Ascending aorta (tissue), 2 donors: ENCODE measurements at places on chromosomes 12 and 14. TPM values are rescaled to one million over a fixed set of nuclear protein-coding genes. Genes with fewer than 3 reads are reported as not detected.

DNA sequence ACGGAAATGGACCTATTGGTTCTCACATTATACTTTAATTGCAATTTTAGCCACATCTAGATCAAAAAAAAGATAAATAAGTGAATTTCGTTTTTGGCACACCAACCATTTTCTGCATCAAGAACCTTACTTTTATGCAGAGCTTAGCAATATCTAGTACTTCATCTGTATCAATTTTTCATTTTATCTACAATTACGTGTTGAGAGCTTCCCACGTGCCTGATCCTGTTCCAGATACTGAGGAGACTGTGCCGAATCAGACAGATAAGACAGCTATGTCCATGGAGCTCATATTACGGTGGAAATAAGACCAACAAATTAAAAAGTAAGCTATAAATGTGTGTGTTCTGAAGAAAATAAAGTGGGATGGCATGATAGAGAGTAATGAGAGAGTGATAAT is 101.6 kb downstream of the MGAT4C start:
- no peak for DNase-seq

- DNase-seq = no peak
Measured at GRCh38 chr14:56147986-56148901, 30.0 kb downstream of the PELI2 start.

DNA sequence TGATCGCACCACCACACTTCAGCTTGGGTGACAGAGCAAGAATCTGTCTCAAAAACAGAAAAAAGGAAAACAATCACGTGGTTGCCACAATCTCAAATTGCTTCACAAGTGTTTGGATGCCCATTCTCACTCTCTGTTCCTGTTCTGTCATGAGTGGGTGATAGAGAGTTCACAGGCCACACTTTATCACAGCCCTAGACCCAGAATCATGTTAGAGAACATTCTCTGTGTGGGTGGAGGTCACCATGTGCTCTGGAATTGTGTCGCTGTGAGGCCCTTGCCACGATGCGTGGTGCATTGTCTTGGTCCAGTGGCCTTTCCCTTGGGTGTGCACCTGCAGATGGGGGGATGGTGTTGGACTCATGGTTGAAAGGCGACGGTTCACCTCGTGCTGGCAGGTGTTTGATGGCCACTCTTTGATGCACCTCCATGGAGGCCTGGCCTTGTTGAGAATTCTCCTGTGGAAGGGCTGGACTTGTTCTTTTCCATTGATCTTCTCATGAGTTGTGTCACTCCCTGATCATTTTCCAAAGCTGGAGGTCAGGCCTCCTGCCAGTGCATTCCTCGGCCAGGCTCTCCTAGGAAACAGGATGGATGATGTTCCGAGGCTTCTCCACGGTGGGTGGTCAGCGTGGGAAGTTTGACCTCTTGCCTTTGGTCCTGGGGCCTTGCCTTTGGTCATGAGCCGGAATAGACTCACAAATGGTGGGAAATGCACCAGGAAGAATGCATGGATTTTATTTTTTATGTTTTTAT is 91.9 kb downstream of the SLC24A4 start:
- DNase-seq = no peak

GRCh38 chr12:131754184-131754583 is 43.3 kb downstream of the SFSWAP start:
- DNase-seq = no peak

- DNase-seq = no peak
Measured at GRCh38 chr12:89319122-89319521, 33.2 kb downstream of the DUSP6 start.

The BCL11B gene
- 0.85 TPM for total RNA-seq

The KLRD1 gene
- total RNA-seq = 0.11 TPM

The SPIC gene
- not detected for total RNA-seq

- DNase-seq = no peak
Measured at GRCh38 chr14:75519826-75520728, 2.2 kb upstream of the BATF start.

The LRRC10 gene
- total RNA-seq = not detected

The KCNK13 gene
- not detected for total RNA-seq

DNA sequence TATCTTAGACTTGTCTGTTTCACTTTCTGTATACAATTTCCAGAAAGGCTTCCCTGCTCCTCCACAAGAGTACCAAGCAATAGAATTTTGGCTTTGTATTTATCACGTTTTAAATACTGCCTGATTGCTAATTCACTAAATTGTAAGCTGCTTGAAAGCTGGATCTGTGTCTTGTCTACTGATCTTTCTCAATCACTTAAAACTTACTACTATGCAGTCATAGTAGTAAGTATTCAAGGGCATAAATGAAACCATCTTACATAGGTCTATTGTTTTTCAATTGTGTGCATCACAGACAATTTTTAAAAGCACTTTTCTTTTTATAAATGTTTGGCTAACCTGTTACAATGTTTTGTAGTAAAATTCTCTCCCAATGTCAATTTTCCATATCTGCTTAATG is 1.2 kb upstream of the GLIPR1L2 start:
- no peak for DNase-seq

The EML1 gene
- total RNA-seq = 28.3 TPM

The AQP6 gene
- total RNA-seq = not detected

The FGD6 gene
- total RNA-seq = 2.0 TPM

GRCh38 chr14:96713426-96713825 is 83.8 kb upstream of the VRK1 start:
- no peak for DNase-seq

The FSCB gene
- total RNA-seq = not detected

DNA sequence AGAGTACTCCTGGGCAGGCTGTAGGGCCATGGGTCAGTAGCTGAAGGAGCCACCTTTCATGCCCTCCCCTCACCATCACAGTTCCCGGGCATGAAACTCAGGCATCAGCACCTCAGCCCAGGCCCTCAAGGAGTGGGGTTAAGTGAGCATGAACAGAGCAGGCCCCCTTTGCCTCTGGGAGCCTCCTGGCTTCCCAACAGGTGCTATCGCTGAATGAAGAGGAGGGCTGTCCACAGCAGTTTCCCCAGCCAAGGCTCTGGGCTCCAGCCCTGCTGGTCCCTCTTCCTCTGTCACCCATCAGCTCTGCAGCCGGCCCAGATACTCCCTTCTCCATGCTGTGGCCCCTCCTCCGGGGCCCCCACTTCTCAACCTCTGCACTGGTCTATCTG is 184.3 kb downstream of the ZFP36L1 start:
- no peak for DNase-seq

DNA sequence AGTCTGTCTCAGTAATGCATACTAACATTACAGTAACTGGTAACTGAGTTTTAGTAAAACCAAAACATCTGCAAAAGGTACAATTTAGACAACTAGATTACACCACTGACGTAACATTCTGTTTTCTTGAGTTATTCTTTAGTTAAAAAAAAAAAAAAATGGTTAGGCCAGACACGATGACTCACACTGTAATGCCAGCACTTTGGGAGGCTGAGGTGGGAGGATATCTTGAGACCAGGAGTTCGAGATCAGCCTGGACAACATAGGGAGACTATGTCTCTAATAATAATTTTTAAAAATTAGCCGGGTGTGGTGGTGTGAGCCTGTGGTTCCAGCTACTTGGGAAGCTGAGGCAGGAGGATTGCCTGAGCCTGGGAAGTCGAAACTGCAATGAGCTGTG is 34.1 kb downstream of the AP5M1 start:
- no peak for DNase-seq

The FGF6 gene
- total RNA-seq = not detected

The NFATC4 gene
- 58.9 TPM for total RNA-seq

DNA sequence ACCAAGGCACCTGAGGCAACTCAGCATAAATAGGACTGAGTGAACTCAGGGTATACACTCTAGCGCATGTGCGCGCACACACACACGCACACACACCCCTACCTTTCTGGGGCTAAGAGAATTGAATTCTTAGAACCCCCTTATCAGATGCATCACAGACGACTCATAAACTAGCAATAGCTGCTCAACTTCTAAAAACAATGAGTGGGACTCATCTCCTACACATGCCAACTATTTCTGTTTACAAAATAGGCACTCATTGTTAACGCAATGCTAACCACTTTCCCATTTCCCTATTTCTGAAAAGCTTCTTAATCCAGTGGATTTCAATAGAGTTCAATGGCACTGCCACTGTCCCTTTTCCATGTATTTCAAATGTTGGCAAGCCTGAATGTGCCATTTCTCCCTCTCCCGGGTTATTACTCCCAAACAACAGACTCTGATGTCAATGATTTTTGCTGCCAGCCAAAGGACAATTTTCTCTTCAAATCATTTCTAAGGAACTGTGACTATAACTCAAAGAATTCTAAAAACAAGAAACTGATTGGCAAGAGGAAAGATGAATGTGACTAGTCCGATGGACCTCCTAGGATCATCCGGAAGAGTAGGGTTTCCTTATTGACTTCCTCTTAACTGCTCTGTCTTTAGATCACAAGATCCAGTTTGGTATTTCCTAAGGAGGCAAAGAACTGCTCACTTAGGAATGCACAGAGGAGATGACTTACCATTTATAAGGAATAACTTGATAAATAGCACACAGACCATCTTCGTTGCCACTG is 48.8 kb downstream of the SLC38A1 start:
- no peak for DNase-seq

The SDR9C7 gene
- not detected for total RNA-seq

DNA sequence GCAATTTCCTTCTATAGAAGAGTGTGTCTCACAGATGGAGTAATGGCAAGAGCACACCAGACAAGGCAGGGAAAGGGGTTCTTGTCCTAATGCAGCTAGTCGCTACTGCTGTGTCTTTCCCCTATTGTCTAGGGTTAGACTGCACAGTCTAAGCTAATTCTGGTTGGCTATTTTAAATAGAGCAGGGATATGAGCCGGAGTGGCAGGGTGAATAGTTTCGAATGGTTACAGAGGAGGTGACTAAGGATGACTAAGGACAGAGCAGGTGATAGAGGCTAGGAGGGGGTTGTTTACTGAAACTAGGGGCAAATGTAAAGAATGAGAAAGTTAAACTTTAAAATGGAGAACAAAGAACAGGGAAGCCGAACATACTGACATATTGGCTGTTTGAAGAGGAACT is 25.6 kb upstream of the CPNE8 start:
- no peak for DNase-seq

DNA sequence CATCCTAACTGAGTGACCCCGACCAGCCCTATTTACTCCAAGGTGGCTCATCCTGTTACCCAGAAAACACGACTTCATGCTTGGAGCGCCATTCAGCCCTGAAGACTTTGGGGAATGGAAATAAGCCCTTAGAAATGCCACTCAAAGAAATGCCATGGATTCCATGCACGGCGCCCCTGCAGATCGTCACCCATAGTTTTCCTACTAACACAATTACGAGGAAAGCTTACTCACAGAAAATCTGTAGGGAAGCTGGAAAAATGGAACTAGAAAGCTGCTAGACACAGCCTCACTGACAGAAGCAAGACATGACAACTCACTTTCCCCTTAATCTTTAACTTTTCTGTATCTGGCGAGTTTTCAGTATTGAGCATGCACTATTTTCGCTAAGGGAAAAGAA is 19.5 kb downstream of the NUAK1 start:
- DNase-seq = no peak

GRCh38 chr14:56378475-56378877 is 201.1 kb upstream of the TMEM260 start:
- peak; percentile 74 for DNase-seq

- no peak for DNase-seq
Measured at GRCh38 chr12:21129906-21130305, 1.1 kb upstream of the SLCO1B1 start.

The CFAP54 gene
- not detected for total RNA-seq

DNA sequence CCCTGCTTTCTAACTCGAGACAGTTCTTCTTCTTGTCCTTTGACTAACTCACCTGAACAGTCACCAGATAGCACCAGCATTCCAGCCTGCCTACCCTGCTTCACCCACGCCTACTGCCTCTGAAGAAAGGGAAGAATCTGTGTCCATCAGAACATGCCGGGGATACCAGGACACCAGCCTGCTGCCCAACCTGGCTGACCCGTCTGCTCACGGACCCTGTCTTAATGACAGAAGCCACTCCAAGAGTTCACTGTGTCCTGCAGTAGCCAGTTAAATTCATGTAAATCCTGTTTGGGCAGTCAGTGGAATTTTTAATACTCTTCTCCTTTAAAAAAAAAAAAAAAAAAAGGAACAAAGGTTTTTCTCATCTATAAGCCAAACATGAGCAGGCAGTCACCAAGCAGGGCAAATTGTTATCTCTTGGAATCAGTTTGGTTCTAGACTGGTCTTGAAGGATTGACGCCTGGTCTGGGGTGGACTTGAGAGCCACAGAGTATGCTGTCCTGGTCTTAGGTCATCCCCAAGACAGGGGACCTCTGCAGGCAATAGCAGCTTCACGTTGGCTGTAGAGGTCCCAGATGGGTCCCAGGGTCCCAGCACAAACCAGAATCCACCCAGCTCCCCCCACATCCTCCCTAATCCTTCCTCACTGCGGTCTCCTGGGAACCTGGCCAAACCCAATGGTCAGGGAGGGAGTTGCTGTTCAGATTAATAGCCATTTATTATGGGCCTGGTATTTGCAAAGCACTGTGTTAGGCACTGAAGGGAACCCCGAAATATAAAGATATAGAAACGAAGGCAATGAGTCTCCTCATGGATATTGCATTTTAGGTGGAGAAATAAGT is 181.1 kb upstream of the HIF1A start:
- DNase-seq = no peak

- DNase-seq = no peak
Measured at GRCh38 chr12:106197906-106198623, 49.8 kb downstream of the CKAP4 start.

DNA sequence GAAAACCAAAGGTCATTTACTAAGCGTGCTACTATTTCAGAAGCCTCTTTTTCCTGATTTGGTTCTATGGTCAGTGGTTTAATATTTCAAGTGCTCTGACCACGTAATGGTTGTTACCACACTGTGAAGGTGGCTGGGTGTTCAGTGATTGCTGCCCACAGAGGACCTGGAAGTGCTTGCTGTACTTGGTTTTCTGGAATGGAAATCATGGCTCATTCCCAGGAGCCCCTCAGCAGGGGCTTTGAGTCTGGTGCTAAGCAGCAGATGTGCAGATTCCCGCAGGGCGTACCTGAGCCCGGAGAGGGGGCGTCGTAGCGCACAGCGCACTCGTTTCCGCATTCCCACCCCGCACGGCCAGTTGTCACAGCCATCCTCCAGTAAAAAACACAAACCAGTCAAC is 50.5 kb downstream of the TRAF3 start:
- no peak for DNase-seq

The HCAR2 gene
- total RNA-seq = 3.9 TPM

- DNase-seq = no peak
Measured at GRCh38 chr12:102954134-102954533, 3.3 kb upstream of the ASCL1 start.

The RNASE3 gene
- total RNA-seq = not detected

DNA sequence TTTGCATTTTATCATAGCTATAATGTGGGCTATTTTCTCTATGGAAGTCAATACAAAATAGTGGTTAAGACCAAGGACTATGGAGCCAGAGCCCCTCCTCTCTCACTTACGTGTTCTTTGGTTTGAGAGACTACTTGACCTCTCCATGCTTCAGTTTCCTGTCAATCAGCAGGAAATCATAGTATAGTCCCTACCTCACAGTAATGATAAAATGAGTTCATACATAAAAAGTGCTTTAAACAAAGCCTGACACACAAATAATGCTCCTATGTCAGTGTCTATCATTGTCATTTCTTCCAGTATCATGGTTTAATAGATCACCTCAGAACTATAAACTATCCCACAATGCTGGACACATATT is 90.4 kb downstream of the MED13L start:
- no peak for DNase-seq

The TSPAN11 gene
- total RNA-seq = 5.2 TPM

The GPR162 gene
- 9.4 TPM for total RNA-seq

GRCh38 chr14:61625165-61625564 is 70.1 kb upstream of the HIF1A start:
- DNase-seq = no peak
